ENCODE measurements at places on chromosomes 7 and 10.

DNA sequence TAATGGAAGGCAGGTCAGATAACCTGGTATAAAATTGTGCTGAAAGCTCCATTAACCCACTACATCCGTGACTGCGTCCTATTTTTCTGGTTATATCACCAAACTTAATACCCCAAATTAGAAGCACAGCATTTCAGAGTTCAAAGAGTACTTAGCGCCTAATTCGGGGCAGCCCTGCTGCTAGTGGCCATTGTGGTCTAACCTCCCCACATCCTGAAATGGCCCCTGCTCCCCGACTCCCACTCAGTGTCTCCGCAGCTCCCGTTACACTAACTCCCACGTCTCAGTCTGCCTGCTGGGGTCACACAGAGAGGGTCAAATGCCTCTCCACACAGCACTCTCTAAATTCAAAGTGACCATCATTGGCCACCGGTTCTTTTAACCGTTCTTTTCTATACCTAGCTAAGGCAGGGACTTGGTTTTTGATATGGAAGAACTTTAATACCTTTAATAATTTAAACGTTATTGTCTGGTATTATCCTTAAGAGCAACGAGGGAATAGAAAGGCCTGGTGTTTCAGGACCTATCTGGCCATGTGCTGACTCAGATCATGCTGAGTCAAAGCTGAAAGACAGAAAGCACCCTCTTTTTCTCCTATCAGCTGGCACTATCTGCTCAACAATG is 117.1 kb downstream of the KMT2E start:
- no peak for DNase-seq
- no peaks in the 10 kb centered on the region for H3K36me3 ChIP-seq
- no peaks in the 10 kb centered on the region for H3K27me3 ChIP-seq

DNA sequence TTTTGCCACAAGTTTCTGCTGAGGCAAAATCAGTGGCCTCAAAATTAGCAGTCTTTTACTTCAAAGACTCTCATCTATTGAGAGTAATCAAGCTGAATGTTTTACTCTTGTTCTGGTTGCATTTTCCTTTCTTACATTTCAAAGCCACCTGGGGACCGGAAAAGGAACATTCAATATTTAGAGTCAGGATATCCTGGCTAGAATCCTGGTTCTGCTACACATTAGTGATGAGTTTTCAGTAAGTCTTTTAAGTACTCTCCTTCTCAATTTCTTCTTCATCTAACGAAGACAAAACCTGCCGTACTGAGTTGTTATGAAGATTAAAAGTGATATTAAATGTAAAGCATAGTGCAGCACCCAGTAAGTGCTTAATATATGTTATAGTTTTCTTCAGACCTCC is 52.5 kb downstream of the LAMB4 start:
- H3K27me3 ChIP-seq: no peaks in the 10 kb centered on the region
- no peaks in the 10 kb centered on the region for H3K4me1 ChIP-seq
- no peak for DNase-seq
- no peak overlapping the region for H3K4me3 ChIP-seq
- H3K27ac ChIP-seq: no peak overlapping the region

GRCh38 chr10:60985951-60986350 is 42.0 kb upstream of the RHOBTB1 start:
- DNase-seq: no peak
- no peak overlapping the region for H3K27ac ChIP-seq
- no peaks in the 10 kb centered on the region for H3K36me3 ChIP-seq
- no peaks in the 10 kb centered on the region for H3K4me1 ChIP-seq

DNA sequence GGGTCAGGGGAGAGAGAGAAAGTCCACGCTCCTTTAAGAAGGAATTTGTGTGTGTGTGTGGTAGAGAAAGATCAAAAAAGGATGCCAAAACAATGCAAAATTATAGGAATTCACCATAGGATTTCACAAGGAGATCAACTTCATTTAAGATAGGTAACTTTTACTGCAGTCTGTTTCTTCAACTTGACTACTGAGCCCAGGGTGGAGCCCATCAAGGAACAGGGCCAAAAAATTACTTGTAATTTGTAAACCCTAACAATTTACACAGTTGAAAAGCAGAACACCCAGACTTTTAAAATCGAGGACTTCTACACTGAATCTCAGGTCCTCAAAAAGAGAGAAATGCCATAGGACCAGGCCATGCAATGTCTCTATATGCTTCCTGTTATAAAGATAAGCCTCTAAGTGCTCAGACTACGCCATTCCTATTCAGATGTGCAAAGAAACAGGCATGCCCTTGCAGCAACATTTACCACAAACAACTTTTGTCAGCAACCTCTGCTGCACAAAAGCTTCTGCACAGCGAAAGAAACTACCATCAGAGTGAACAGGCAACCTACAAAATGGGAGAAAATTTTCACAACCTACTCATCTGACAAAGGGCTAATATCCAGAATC is 10.6 kb upstream of the GIMAP4 start:
- no peak overlapping the region for H3K27ac ChIP-seq
- no peak overlapping the region for H3K4me3 ChIP-seq
- H3K36me3 ChIP-seq: no peaks in the 10 kb centered on the region

DNA sequence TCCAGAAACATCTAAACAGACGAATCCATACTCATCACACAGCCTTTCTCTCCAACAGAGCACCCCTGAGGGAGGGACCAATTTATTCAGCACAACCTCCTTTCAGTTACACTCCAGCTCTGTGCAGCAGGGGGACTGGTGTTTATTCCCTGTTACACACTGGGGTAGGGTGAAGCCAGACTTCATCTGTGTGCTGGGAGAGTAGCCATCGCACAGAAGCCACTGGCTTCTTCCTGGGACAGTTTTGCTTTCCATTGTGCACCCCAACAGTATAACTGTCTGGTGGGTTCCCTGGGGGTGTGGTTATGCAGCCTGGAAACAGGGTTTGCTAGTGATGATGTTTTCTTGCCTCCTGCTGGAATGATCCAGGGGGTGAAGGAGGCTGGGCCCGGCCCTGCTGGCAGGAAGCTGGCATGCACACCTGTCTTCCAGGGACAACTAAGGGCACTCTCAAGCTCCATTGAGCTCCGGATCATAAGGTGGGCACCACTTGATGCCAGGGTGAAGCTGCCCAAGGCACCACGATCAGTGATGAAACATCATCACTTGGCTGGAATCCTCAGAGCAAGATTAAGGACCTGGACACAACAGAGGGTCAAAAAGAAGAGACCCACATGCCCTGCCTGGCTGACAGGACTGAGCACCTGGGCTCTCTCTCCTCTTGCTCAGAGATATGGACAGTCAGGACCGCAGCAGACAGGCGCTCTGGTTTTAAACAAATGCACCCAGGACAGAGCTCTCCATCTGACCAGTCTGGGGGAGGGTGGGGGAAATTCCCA is 293.2 kb downstream of the GRID1 start:
- DNase-seq: no peak
- H3K4me3 ChIP-seq: no peak overlapping the region
- H3K27ac ChIP-seq: no peak overlapping the region

- no peak overlapping the region for H3K4me3 ChIP-seq
- H3K27me3 ChIP-seq: no peaks in the 10 kb centered on the region
- no peaks in the 10 kb centered on the region for H3K36me3 ChIP-seq
- no peak overlapping the region for H3K27ac ChIP-seq
Observed at GRCh38 chr7:47893721-47894365, 54.4 kb downstream of the PKD1L1 start.

DNA sequence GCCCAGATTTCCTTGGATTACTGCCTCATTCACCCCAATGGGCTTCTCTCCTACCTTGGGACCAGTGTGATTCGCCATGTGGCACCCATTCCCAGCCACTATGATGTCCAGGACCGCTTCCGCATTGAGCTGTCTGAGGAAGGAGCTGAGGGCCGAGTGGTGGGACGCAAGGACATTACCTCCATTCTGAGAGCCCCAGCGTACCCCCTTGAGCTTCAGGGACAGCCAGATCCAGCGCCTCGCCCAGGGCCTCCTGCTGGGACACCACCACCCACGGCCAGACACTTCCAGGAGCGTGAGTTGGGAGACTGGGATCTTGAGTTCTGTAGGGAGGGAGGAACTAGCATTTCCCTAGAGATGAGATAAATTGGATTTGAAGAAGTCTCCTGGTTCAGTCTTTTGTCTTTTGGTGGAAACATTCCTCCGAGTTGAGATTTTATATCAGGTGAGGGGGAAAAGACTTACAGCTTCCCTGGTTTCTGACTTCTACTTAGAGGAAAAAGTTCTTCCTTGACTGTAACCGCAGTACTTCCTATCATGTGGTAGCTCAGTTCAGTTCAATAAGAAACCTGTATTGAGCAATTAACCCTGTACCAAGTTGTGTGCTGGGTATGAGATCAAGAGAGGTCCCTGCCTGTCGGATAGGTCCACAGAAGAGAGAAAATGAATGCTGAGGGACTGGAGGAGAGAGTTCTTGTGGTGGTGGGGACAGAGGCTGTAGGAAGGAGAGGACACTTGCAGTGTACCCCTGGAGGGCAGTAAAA is 1.3 kb downstream of the MOSPD3 start:
- peak overlapping the region; percentile 71 for H3K4me3 ChIP-seq
- H3K27me3 ChIP-seq: no peaks in the 10 kb centered on the region
- H3K36me3 ChIP-seq: no peaks in the 10 kb centered on the region
- DNase-seq: no peak
- H3K4me1 ChIP-seq: no peaks in the 10 kb centered on the region

DNA sequence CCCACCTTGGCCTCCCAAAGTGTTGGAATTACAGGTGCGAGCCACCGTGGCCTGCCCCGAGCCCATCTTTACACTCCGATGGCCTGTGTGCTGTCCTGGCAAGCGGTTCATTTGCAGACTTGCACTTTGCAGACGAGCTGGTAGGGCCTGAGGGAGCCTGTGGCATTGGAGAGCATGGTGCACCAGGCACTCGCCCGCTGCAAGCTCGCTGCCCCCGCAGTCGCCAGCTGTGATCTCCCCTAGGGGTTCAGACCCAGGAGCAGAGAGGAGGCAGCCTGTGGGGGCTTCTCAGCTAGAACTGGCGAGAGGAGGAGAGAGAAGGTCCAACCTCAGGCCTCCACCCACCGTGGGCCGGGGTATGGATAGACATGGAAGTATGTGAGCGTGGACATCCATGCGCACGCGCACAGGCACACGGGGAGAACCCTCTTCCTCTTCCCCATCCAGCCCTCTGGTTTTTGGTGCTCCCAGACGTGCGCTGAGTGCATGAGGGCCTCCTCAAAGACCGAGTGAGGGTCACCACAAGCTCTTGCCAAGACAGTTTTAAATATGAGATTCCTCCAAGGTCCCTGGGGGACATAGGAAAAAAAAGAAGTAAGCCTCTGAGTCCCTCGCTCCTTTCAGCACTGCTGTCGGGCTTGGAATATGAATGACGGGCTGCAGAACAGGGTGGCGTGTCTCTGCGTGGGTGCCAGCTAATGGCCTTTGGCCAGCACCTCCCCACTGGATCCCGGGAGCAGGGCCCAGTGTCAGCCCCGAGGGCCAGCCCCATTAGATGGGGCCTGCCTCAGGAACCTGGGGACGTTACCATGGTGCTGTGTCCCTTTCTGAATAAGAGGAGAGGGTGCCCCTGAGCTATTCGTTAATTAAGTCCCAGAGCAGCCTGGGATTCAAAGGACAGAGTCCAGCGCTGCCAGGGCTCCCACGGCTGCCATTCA is 15.1 kb upstream of the TTYH3 start:
- no peak overlapping the region for H3K4me3 ChIP-seq
- no peak overlapping the region for H3K27ac ChIP-seq
- DNase-seq: no peak
- H3K4me1 ChIP-seq: peaks cover 4% of the 10 kb centered on the region
- no peaks in the 10 kb centered on the region for H3K27me3 ChIP-seq

DNA sequence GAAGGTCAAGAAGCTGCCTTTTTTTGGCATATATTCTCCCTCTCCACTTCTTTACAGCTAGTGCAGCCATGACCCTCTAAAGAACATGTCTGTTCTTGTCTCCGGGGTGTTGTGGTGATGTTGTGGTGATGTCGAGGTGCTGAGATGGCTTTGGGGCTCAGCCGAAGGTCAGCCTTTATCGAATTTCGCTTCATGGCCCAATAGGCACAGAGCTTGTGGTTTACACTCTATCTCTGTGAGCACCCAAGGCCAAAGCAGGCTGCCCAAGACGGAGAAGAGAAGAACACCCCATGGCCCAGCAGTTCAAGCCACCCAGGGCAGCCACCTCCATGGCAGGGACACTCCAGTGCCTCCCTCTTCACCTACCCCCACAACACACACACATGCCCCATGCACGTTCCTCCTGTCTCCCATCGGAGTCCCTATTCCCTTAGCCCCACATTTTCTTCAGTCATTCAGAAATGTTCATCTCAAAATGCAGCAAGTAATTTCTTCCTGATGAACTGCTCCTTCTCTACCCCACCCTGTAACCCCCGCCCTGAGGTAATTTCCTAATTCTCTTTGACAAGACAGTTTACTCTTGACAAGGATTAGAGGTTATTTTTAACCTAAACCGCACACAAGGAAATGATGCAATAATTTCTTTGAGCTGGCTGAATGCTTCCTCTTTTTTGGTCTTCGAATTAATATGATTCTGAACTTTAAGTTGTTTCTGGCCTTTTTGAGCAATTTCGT is 18.6 kb upstream of the ADRB1 start:
- peaks cover 14% of the 10 kb centered on the region for H3K4me1 ChIP-seq
- DNase-seq: no peak
- no peak overlapping the region for H3K27ac ChIP-seq
- no peaks in the 10 kb centered on the region for H3K36me3 ChIP-seq

DNA sequence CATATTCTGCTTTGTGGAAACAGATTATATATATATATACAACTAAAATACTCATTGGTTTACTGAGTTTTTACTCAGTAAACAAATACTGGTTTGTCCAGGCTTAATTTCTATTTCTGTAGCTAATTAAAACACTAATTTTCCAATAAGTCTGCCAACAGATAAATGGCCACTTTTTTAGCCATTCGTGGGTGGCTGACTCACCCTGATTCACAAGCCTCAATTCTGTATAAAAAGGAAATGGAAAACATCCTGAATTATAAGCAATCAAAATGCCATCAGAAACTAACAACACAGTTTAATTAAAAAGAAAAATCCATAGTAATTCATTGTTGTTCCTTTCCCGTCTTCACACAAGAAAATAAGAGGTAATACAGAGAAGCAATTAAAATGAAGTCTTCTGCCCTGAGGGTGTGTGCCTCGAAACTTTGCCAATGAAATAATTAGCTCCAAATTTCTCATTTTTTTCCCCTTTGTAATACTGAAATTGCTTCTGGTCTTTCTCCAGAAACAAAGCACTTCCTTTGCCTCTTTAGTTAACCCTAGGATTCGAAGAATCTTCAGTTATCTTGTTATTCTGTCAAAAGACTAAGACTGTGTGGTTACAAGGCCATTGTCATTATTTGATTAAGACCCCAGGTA is 118.7 kb upstream of the PTN start:
- no peaks in the 10 kb centered on the region for H3K36me3 ChIP-seq
- H3K27ac ChIP-seq: no peak overlapping the region
- H3K4me1 ChIP-seq: no peaks in the 10 kb centered on the region
- no peak overlapping the region for H3K4me3 ChIP-seq
- no peak for DNase-seq
- H3K27me3 ChIP-seq: no peaks in the 10 kb centered on the region

DNA sequence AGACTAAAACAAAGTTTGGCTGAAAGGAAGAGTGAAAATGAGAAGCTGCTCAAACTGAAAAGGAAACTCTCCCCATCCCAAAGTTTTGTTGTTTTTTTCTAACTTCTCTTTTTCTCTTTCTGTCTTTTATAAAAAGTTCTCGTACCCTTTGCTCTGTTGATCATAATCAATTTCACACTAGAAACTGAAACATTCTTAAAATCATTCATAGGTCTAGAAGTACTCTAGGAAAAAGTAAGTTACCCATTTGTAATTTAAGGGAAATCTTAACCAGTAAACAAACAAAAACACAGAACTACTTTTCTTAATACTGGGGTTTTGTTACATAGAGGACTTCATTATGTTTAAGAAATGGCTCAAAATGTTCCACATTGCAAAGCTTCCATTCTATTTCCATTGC is 339.8 kb downstream of the SEMA3D start:
- no peak overlapping the region for H3K4me3 ChIP-seq
- no peaks in the 10 kb centered on the region for H3K27me3 ChIP-seq
- no peaks in the 10 kb centered on the region for H3K36me3 ChIP-seq
- H3K27ac ChIP-seq: no peak overlapping the region
- H3K4me1 ChIP-seq: no peaks in the 10 kb centered on the region

Measured in colonic mucosa (tissue), 4 donors.